Mesothelial cell of epicardium (in vitro differentiated cells): ENCODE measurements at places on chromosomes 2 and 18.

GRCh38 chr2:152648336-152648735 is 68.9 kb downstream of the PRPF40A start:
- no peak for DNase-seq

- no peak for DNase-seq
Measured at GRCh38 chr2:207770602-207771404, 1.1 kb upstream of the FZD5 start.

- DNase-seq: no peak
Measured at GRCh38 chr2:120513776-120514357, 167.9 kb downstream of the INHBB start.

GRCh38 chr18:47815486-47816270 is 114.8 kb downstream of the SMAD2 start:
- no peak for DNase-seq

- DNase-seq: no peak
Measured at GRCh38 chr2:600542-601386, 76.4 kb downstream of the TMEM18 start.

GRCh38 chr2:222105046-222105445 is 193.8 kb downstream of the PAX3 start:
- DNase-seq: no peak

DNA sequence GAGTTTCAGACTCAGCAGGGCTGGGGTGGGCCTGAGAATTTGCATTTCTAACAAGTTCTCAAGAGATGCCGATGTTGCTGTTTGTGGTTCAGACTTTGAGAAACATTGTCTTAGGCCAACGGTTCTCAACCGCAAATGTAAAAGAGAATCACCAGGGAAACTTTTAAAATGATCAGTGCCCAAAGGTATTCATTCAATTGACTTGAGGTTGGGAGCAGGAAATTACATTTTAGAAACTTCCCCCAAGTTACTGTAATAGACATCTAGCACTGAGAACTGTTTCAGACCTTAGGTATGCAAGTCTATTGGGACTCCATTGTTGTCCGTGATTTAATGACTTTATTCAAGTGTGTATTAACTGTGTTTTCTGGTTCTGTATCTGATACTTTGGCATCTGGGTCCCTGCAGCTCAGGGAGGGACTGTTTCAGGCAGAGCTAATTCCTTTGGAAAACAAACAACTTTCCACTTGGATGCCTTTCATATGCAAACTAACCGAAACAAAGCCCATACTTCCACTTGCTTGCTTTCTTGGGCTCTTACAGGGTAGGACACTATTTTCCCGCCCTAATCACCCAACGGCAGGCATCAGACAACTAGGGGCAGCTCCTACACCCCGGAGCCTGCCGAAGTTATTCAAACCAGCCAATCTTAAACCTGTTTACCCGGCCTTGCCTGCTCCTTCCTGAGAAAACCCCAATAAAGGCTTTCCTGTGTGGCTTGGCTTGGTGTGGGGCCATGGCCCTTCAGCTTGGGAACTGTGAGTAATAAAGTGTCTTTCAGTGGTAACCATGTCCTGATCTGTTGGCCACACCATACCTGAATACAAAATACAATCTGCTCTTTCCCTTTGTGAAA is 97.6 kb downstream of the POLE4 start:
- DNase-seq: no peak

DNA sequence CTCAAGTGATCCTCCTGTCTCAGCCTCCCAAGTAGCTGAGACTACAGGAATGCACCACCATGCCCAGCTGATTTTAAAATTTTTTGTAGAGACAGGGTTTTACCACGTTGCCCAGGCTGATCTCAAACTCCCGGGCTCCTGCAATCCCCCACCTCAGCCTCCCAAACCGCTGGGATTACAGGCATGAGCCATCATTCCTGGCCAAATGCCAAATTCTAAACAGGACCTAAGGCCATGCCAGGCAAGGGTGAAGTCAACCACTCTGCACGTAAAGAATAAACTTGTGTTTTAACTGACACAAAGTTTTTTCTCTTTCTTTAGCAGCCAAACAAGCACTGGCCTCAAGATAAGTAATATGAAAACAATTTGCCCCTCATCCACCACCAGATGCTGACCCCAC is 37.4 kb upstream of the SATB2 start:
- DNase-seq: no peak

GRCh38 chr2:110752871-110753270 is 20.5 kb downstream of the ACOXL start:
- DNase-seq: no peak

GRCh38 chr2:20001361-20001863 is 11.1 kb downstream of the MATN3 start:
- DNase-seq: no peak

- no peak for DNase-seq
Measured at GRCh38 chr2:201358684-201359083, 1.5 kb upstream of the FLACC1 start.

GRCh38 chr2:156700681-156701080 is 264.5 kb downstream of the GPD2 start:
- DNase-seq: no peak

- DNase-seq: no peak
Measured at GRCh38 chr18:43022874-43023273, 92.6 kb downstream of the RIT2 start.

GRCh38 chr2:175688243-175688642 is 313.8 kb downstream of the LNPK start:
- DNase-seq: no peak

GRCh38 chr2:217766356-217766755 is 236.4 kb downstream of the TNS1 start:
- no peak for DNase-seq

DNA sequence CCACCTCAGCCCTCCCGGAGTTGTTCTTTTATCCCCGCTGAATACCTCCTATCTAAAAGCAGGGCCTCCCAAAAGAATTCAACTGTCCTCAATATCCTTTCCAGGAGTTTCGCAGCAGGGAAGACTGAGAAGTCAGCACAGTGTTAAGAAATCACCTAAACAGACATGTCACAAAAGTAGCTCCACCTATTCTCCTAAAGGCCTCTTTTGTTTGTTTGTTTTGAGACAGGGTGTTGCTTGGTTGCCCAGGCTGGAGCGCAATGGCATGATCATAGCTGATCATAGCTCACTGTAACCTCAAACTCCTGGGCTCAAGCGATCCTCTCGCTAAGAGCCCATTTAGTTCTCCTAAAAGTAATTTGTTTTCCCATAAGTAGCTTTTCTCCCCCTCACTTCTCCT is 53.8 kb downstream of the TEX44 start:
- DNase-seq: no peak

DNA sequence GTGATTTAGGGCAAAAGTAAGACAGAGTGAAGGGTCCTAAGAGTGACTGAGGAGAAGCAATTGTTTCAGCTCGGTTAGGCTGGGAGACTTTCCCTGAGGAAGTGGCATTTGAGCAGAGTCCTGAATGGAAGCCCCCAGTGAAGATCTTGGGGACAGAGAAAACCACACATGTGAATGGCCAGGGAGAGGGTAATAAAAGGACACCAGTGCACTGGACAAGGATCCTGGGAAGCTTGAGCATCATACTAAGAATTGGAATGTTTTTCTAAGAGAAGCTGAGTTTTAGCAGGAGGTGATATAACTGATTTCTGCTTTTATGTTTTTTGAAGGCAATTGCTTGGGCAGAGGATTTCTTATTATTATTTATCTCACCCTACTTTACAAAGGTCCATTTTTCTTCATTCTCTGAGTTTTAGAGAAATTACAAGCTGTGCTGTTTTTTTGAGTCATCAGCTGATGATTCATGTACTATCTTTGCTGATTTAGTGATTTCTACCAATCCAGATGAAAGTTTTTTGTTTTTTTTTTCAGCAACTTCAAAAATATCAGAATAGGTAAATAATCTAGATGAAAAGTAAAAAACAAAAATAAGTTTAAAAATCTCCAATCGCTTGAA is 43.5 kb downstream of the MFSD6 start:
- no peak for DNase-seq

DNA sequence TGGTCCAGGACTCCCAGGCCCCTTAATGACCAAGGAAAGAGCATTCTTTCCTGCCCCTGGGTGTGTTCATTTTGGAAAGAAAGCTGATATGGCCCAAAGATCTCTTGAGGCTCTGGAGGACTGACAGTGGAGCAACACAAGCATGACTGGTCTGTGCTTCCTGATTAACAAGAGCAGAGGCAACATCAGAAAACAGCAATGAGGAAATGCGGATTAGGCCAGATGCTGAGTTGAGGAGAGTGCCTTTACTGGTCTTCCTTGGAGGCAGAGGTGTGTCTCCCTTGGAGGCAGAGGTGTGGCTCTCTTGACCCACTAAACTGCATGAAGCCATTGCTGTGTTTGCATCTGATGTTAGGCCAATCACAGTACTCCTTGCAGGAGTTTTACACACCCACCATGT is 19.9 kb downstream of the IL36B start:
- no peak for DNase-seq

GRCh38 chr2:98909317-98910211 is 26.5 kb downstream of the CRACDL start:
- DNase-seq: no peak

DNA sequence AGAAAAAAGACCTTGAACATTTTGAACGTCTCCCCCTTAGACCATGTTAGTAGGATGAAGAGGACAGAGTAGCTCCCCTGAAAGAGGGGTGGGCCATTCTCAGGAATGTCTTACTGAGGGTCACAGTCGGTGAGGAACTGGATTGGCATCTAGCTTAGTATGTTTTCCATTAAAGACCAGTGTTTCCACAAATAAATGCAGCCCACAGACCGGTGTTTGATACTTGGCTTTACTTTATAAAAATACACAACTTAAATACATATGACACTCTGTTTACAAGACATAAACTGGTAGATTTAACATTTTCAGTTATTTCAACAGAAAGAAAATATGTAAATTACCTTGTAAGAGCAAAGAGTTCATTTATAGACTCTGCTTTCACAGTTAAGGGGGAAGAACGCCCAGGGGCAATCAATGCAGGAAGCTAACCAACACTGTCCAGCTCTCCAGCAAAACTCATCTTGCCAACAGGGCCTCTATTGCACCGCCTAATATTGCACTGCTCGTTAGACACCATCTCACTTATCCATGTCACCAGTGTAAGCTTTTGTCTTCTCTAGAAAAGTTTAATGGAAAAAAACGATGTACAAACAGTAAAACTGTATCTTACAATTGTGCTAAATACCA is 23.5 kb upstream of the ADCY3 start:
- no peak for DNase-seq

- no peak for DNase-seq
Measured at GRCh38 chr18:51236225-51236624, 38.7 kb upstream of the MEX3C start.

DNA sequence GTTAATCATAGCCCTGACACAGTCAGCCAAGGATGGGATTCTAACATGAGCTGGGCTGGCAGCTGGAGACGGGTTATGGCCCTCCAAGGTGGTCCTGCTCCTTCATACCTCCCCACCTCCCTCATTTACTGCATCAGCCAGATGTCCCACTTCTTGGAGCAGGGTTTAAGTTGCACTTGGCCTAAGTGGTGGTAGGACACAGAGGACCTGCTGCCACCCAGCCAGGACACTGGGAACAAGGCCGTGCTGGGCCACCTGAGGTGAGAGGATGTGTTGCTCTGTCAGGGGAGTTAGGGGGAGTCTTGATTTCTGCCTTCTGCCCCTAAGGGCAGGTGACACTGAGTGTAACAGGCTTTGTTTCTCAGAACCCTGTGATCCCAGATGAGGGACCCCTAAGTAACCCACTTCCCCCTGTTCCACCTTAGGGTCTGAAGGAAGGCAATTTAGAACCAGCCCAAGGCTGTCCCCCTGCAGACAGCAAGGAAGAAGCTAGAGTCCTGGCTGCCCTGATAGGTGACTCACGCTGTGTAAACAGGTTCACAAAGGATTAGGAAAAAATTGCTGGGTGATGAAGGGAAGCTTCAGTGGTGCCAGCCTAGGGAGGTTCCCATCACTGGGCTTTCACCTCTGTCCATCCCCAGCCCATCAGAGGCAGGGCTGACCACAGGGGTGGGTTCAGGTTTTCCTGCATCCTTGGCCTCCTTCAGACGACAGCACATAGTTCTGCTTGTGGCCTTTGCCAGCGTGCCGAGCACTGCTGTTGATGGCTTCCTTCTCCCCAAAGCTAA is 114.3 kb upstream of the MCFD2 start:
- DNase-seq: no peak

- DNase-seq: no peak
Measured at GRCh38 chr2:236972491-236973342, 113.0 kb upstream of the COPS8 start.

DNA sequence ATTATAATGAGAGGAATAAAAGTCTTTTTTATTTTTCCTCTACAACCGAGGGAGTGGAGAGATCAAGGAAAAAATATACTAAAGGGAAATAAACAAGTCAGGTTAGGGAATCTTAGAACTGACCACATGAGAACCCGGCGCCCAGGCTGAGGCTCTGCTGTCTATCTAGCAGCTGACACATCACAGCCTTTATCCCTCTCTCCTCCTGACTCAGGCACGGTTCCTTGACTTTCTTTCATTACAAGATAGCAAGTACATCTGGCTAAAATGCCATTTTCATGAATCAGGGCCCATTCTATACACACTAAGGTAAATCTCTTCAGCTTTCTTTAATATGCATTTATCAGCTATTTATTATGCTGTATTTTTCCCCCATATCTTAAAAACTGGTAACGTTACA is 296.0 kb downstream of the TMX3 start:
- no peak for DNase-seq

- DNase-seq: peak; percentile 63
Measured at GRCh38 chr2:7430869-7431641, 513.8 kb downstream of the RNF144A start.
